Activated CD4-positive, alpha-beta T cell treated with anti-CD3 and anti-CD28 coated beads, Interleukin-2, amount 10 ng/mL, durations not matched to agents 24 days and 14 days (primary cell): ENCODE measurements at places on chromosomes 11 and 22. TPM values are rescaled to one million over a fixed set of nuclear protein-coding genes. Genes with fewer than 3 reads are reported as not detected.

Gene C11orf87
- total RNA-seq, result not detected in 2 replicates

Gene PKP3
- not detected in 2 replicates for total RNA-seq

Gene MMP8
- not detected in 2 replicates for total RNA-seq

Gene CALCB
- 0.58 and 0.99 TPM in 2 replicates for total RNA-seq
